Pancreas (tissue), 10 donors: ENCODE measurements at places on chromosomes 16 and 17. TPM values are rescaled to one million over a fixed set of nuclear protein-coding genes. Genes with fewer than 3 reads are reported as not detected.

DNA sequence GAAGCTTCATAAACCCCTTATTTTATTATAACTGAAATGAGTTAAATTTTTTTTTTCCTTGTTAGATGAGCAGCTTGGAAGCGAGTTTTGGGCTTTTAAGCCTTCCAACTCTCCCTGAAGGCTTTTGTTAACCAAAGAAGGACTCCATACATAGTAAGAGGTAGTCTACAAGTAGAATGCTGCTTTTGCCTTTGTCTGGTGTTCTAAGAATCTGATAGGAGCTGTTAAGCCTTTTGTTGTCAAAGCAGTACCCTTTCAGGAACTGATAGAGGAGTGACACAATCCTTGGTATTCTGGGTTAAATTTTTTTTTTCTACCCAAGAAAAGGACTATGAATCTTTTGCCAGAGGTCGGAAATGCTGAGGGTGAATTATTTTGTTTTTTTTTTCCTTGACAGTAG is 26.1 kb downstream of the MAP2K4 start:
- DNase-seq, result no peak

DNA sequence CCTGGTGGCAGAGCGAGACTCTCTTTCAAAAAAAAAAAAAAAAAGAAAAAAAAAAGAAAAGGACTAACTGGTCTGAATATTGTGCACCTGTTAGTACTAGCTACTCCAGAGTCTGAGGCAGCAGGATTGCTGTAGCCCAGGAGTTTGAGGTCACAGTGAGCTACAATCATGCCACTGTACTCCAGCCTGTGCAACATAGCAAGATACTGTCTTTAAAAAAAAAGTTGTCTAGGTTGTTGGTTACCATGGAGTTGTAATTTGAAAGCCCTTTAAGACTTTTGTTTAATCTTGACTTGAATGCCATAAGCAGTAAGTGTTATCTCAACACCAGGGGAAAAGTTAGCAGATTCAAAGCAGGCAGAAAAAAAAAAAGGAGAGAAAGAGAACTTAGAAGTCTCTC is 10.9 kb upstream of the C16orf54 start:
- no peak for DNase-seq

GRCh38 chr17:21177854-21178600 is 35.9 kb downstream of the TMEM11 start:
- no peak for DNase-seq

DNA sequence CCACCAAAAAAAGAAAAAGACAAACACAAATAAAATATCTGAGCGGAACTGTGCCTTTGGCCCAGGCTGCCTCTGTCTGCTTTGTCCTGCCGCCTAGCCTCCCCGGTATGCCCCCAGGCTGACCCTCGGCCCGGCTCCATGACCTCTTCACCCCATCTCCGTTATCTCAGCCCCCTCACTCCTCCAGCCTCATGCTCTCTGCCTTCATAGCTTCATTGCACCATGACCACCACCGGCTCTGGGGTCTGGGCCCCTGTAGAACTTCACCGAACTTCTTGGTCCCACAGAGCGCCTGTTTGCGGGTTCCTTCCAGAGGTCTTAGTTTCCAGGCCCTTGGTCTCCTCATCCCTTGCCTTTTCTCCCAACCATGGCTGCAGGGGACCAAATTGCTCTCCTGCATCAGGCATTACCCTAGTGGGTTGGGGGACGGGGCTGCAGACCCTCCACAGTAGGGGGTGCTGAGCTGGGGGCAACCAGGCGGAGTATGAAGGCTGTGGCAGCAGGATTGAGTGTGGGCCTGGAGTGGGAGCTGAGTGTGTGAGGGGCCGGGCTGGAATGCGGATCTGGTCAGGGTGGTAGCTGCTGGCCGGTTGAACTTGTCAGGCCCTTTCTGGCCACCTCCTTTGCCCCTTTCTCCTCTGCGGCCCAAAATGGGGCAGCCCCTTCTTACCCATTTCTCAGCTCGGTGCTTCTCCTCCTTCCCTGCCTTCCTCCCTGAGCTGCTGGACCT is 6.9 kb downstream of the HIRIP3 start:
- DNase-seq, result no peak

DNA sequence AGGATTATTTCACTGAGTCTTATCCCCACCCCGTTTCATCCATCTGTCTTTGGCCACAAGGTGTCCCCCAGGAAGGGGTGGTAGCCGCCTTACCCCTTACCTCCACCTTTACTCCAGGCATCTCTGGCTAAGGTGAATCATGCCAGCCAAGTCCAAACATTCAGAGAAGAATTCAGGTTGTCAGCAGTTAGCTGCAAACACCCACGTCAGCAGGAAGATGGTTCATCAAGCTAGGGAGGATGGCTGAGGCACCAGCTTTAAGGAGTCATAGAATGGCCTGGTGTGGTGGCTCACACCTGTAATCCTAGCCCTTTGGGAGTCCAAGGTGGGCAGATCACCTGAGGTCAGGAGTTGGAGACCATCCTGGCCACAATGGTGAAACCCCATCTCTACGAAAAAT is 61.0 kb downstream of the RBFOX1 start:
- no peak for DNase-seq

GRCh38 chr16:77579351-77579891 is 142.9 kb upstream of the NUDT7 start:
- no peak for DNase-seq

DNA sequence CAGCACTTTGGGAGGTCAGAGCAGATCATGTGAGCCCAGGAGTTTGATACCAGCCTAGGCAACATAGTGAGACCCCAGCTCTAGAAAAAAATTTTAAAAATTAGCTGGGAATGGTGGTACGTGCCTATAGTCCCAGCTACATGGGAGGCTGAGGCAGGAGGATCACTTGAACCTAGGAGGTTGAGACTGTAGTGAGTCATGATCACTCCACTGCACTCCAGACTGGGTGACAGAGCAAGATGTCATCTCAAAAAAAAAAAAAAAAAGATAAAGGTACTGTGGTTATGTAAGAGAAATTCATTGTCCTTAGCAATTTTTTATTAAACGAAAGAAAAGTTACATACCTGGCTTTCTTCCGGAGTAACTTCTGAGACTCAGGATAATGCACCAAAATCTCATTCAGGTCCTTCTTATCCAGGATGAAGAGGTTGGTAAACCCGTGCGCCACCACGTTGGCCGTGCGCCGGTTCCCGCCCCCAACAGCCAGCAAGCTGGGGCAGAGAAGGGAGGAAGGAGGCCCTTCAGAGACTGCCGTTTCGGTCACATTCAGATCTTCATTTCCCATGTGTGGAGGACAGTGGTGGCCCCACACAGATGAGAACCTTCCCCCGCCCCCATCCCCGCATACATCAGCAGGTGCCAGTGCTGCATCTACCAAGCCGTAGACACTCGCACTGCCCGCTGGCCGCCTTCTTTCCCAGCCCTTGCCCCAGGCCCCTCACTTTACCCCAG is 73.7 kb downstream of the CNGB1 start:
- DNase-seq, result no peak

DNA sequence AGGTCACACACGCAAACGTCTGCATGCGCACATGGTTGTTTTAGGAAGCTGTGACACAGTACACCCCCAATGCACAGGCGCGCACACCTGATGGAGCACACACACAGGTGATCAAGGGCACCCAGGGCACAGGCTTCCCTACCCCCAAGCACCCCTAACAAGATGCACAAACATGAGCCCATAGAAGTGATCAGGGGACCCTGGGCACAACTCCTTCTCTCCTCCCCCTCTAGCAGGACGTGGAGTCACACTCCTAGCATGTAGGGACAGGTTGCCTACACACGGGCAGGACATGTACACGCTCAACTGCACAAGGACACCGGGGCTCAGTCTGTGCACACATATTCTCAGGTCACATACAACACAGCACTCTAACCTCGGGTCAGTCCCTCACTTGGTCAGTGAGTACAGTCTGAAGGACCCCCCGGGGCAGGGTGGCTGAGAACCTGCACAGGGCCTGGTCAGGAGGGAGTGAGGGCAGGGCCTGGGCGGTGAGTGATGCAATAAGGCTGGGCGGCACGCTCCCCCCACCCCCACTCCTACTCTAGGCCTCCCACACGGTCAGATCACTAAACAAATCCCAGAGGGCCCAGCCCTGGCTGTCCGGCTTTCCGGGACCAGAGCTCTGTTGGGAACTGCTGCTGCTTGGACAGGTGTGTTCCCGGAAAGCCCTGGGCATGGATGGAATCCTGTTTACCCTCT is 751 bp upstream of the DOC2B start:
- DNase-seq, result peak; percentile 93

DNA sequence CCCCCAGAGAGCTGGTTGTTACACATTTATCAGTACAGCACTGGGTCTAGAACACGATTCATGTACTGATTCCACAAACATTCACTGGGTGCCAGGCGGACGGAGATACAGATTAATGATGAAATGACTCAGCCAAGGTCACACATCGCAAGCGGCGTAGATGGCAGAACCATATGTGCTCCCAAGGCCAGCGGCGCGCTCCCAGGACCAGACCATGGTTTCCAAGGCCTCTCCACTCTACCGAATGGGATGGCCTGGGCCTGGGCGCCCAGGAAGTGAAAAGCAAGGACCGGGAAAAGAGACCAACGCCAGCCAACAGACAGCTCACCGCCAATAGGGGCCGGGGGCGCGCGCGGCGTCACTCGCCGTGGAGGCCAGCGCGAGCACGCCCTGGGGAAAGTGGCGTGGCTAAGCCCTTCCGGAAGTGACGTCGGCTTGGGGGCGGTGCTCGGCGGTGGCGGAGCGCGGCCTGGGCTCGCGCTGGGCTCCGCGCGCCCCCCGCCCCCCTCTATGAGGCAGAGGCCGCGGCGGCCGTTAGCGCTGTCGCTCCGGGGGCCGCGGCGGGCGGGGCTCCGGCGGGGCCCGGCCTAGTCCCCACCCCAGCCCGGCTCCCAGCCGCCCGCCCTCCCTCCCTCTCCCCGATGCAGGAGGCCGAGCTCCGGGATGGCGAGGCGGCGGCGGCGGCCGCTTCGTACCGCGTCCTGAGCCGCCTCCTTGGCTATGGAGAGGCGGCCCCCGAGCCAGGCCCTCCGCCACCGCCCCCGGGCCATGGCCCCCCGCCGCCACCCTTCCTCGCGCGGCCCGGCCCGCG is at the start of gene SOCS7:
TSS of gene SOCS7 (plus strand) at position 433 of the 811 bp plus-strand sequence. CDS start at position 642, 209 bp downstream.
- DNase-seq, result peak; percentile 94

GRCh38 chr17:50949128-50949988 is 83.2 kb upstream of the TOB1 start:
- peak; percentile 67 for DNase-seq

DNA sequence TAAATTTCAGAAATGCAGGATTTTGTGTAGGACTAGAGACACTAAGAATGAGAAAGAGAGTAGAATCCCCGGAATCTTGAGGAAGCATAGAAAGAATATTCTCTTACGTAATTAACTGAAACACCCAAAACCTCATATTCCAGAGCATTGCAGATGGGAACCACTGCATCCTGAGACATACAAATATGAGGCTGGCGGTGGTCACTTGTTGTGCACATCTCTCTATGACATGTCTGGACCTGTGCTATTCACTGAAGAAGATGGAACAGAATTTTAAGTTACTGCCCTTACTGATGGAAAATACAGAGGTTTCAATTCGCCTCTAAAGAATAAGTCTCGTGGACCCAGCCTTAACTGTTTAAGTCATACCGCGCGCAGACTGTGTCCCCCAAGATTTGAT is 806 bp downstream of the RAD51C start:
- no peak for DNase-seq

BOLA2B gene
- total RNA-seq, result 29.2 TPM

ZNF764 gene
- total RNA-seq, result 3.1 TPM

MMP2 gene
- total RNA-seq, result 41.1 TPM

KCNJ12 gene
- total RNA-seq, result 0.26 TPM

ACAP1 gene
- 1.9 TPM for total RNA-seq

CENPT gene
- 24.2 TPM for total RNA-seq

TAT gene
- 1.0 TPM for total RNA-seq

CLDN6 gene
- total RNA-seq, result 0.82 TPM

KCNJ2 gene
- total RNA-seq, result 0.72 TPM

YBX2 gene
- 0.23 TPM for total RNA-seq

KRTAP9-8 gene
- not detected for total RNA-seq

PMP22 gene
- 21.4 TPM for total RNA-seq

HLF gene
- 1.6 TPM for total RNA-seq
